ENCODE measurements at places on chromosomes 3 and 15.

- no peak for DNase-seq
These were observed at the start of gene SLC28A1 for GRCh38 chr15:84883916-84884781. Gene SLC28A1 (plus strand): TSS chr15:84884662. CDS start chr15:84887761, 3,099 bp downstream.

GRCh38 chr3:39291903-39292329 lies 12.1 kb upstream of the CX3CR1 start:
- peak; percentile 10 for DNase-seq

- no peak for DNase-seq
These were observed 147.5 kb upstream of the THBS1 start for GRCh38 chr15:39433376-39433775.

DNA sequence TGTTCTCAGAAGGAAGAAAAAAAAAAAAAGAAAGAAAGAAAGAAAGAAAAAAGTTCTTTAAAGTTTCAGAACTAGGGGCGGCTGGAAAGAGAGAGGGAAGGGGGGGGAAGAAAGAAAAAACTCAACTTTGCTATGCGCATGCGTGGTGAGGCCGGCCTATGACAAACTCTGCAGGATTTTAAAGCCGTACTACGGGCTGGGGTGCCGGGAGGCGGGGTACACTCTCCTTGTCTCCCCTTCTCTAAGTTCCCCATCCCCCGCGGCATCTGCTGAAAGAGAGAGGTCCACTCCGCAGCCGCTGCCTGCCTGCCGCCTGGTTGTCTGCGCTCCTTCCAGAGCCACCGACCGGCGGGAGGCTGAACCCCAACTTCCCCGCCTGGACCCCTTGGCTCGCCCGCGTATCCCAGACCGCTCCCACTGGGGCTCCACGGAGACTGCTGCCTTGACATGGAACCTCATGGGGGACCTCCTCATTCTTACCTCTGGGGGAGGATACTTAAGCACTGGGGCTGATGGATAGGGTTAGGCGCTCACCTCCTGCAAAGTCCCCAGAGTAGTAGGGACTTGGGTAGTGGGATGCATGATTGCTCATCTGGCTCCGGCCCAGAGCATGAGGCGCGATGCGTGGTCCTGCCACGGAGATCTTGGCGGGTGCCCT lies 1.4 kb upstream of the WNT5A start:
- peak; percentile 84 for DNase-seq

DNA sequence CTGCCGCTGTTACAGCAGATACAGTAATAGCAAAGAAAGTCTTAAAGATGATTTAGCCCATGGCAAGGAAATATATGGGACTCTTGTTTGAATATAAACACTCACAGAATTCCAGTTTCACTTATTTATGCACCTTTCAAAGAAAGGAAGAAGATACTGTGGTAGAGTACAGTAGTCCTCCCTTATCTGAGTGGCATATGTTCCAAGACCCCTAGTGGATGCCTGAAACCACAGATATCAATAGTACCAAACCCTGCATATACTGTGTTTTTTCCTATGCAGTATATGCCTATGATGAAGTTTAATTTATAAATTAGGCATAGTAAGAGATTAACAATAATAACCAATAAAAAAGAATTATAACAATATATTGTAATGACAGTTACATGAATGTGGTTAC lies 8.2 kb downstream of the MAP2K1 start:
- DNase-seq: no peak

- DNase-seq: no peak
These were observed 325.9 kb downstream of the MECOM start for GRCh38 chr3:169337500-169338078.

GRCh38 chr15:29467091-29467490 lies 197.5 kb upstream of the NSMCE3 start:
- no peak for DNase-seq

- no peak for DNase-seq
These were observed 53.7 kb upstream of the TLE3 start for GRCh38 chr15:70151462-70151861.

GRCh38 chr3:29694783-29695182 lies 413.9 kb downstream of the RBMS3 start:
- DNase-seq: peak; percentile 83

DNA sequence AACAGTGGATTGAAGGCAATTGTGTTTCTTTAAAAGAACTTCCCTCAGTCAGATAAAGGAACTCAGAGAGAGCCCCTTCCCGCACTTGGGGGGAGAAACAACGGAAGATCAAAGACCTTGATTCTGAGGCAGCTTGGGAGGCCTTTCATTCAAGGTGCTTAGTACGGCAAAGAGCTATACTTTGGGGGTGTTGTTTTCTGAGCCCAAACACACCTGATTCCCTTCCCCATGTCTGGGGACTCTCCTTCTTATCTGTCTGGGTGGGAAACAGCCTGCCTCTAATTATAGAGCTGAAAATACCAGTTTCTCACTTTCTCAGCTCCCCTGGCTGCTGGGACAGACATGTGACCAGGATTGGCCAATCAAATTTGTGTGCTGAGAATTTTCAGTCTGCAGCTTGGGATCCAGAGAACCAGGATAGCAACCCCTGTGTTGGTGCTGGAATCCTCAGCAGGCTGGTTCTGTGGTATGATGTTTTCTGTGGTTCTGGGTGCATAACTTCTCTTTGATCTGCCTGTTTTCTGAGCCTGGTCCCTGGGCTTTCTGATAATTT lies 19.4 kb upstream of the IQCF6 start:
- no peak for DNase-seq

GRCh38 chr15:70266412-70267121 lies 168.8 kb upstream of the TLE3 start:
- DNase-seq: peak; percentile 55

- DNase-seq: no peak
These were observed 688.7 kb downstream of the MECOM start for GRCh38 chr3:168974617-168975403.

GRCh38 chr3:141280086-141280485 lies 48.5 kb downstream of the PXYLP1 start:
- DNase-seq: peak; percentile 88

DNA sequence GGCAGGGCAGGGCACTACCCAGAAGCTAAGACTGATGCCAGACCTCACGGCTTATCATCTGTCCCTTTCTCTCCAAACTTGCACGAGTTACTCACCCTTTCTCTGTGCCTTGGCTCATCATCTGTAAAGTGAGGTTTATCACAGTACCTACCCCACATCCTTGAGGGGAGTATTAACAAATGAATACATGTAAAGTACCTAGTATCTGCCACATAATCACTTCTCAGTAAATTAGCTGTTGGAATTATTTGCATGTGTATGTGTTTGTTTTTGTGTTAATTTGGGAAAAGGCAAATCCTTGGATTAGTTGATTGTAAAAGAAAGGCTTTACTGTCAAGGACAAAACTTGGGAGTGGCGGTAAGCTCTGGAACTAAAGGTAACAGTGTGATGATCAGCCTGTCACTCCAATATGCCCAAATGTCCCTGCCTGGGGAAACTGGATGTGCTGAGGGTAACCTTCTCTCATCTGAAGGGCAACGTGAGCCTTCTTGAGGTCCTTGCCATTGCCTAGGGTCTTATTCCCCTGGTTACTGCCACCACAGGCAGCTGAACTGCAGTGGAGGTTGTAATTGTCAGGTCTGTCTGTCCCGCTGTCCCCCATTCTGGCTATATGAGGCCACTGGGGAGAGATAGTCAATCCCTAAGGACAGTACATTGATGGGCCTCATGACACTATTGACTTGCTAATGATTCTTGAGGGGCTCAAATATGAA lies 269.4 kb downstream of the CLSTN2 start:
- DNase-seq: no peak

- no peak for DNase-seq
These were observed 118.8 kb downstream of the ARPP21 start for GRCh38 chr3:35757991-35758757.

GRCh38 chr3:74122281-74122680 lies 492.2 kb downstream of the CNTN3 start:
- no peak for DNase-seq

- DNase-seq: no peak
These were observed 305.6 kb upstream of the SEMA6D start for GRCh38 chr15:47411733-47412132.

DNA sequence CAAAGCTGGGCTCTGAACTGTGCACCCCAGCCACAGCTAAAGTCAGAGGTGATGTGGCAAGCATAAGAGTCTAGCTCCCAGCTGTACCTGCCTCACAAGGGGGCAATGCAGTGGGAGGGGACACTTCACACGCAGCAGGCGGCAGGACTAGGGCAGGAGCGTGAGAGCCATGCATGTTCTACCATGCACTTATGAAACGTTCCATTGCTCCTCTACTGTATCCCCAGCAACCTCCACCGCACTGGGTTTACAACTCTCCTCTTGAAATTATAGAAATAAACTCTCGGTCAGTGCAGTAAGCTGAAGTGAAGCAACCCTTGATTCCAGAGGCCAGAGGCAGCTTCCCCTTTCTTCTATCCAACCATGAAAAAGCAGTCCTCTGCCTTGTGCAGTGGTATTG lies 298.6 kb upstream of the STT3B start:
- no peak for DNase-seq

- peak; percentile 93 for DNase-seq
These were observed 5.5 kb downstream of the FGF7 start for GRCh38 chr15:49428409-49429095.

- peak; percentile 80 for DNase-seq
These were observed 159.2 kb downstream of the MEX3B start for GRCh38 chr15:81886591-81886990.

GRCh38 chr15:39919411-39919747 lies 687 bp downstream of the GPR176 start:
- no peak for DNase-seq

DNA sequence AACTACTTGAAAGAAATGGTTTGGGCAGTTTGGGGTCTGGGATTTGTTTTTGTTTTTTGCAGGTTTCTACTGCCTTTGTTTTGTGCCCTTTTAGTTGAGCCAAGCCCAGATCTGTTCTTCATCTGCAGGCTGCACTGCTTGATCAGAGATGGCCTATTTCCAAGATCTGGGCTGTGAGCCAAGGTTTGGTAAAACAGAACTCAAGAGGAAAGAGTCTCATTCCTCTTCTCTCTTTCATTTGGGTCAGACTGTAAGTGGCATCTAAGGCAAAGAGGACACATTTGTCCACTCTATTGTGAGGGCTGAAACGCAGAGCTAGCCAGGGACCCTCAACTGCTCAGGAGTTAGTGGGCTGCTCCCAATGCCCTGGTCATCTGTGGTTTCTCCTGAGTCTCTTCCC lies 104.4 kb upstream of the UBE3A start:
- DNase-seq: peak; percentile 64

DNA sequence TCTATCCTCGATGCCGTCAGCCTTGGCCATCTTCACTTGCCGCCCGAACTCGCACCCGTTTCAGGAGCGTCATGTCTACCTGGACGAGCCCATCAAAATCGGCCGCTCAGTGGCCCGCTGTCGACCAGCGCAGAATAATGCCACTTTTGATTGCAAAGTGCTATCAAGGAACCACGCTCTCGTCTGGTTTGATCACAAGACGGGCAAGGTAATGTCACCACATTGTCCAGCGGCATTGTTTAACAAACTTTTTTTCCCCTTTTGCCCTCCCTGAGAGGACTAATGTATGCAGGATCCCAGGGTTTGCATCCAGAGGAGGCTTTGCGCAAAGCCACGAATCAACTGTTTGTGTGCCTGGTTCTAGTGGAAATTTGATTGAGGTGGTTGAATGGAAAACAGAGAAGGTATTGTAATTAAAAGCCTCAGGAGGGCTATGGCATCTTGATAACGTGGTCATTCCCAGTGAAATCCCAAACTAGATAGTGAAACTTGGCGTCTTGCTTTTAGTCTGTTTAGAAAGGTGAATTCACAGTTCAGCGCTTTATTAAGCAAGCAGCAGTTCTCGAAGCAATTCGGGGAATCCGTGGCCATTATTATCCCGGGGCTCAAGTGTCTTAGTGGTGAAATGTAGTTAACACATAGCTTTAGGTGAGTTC lies 1.7 kb downstream of the SLMAP start:
- peak; percentile 26 for DNase-seq

GRCh38 chr15:70265986-70266385 lies 168.3 kb upstream of the TLE3 start:
- no peak for DNase-seq

DNA sequence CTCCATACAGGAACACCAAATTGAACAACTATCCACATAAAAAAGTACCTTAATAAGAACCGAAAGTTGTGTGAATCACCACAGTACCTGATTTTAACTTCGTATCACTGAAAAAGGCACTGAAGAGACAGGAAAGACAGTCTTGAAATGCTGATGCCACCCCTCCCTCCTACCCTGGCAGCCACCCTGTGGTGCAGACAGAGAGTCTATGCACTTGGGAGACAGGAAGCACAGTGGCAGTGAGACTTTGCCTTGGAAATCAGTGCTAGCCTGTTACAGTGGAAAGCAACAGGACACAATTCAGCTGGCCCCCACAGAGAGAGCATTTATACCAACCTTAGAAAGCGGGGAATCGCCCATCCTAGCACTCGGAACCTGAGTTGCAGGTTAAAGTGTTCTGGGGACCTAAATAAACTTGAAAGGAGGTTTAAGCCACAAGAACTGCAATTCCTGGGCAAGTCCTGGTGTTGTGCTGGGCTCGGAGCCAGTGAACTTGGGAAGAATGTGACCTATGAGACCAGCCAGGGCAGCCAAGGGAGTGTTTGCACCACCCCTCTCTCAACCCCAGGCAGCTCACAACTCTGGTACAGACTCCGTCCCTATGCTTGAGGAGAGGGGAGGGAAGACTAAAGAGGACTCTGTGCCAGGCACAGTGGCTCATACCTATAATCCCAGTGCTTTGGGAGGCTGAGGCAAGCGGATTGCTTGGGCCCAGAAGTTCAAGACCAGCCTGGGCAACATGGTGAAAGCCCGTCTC lies 240.1 kb downstream of the ISL2 start:
- peak; percentile 85 for DNase-seq

DNA sequence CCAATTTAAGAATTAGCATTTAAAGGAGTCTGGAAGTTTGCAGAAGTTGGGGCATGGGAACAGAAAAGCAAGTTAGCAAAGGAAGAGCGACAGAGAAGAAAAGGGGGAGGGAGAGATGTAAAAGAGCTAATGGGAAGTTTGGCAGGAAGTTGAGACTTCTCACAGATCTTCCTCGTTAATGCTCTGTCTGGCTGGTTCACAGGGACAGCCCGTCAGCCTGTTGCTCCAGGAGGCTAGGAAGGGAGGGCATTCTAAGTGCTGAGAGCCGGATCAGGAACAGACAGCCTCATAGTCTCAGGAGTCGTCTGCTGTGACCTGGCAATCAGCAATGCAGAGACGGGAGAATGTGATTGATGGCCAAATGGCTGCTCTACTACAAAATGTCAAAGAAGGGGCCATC lies 150.3 kb downstream of the AGBL1 start:
- no peak for DNase-seq

DNA sequence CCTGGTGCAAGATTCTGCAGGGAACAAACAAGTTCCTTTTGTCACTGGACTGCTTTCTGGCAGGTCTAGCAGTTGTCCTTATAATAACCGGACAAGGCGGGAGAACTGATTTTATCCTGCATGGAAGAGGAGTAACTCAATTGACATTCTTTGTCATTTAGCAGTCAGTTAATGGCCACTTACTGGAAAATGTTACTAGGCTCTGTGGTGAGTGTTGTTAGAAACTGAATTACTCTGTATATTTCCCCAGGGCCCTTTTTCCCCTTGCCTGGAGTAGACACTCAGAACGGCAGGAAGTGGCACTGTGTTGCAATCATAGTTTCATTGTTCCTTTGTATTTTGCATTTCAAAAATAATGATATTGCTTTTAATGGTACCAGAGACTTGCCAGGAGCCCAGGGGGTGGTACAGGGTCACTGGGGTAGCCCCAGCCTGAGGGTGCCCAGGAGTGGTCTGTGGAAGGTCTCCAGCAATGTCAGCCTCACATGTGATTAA lies 318.6 kb upstream of the LRRFIP2 start:
- no peak for DNase-seq
